Spleen (tissue), 13 donors: ENCODE measurements at places on chromosomes 5 and 9. TPM values are rescaled to one million over a fixed set of nuclear protein-coding genes. Genes with fewer than 3 reads are reported as not detected.

DNA sequence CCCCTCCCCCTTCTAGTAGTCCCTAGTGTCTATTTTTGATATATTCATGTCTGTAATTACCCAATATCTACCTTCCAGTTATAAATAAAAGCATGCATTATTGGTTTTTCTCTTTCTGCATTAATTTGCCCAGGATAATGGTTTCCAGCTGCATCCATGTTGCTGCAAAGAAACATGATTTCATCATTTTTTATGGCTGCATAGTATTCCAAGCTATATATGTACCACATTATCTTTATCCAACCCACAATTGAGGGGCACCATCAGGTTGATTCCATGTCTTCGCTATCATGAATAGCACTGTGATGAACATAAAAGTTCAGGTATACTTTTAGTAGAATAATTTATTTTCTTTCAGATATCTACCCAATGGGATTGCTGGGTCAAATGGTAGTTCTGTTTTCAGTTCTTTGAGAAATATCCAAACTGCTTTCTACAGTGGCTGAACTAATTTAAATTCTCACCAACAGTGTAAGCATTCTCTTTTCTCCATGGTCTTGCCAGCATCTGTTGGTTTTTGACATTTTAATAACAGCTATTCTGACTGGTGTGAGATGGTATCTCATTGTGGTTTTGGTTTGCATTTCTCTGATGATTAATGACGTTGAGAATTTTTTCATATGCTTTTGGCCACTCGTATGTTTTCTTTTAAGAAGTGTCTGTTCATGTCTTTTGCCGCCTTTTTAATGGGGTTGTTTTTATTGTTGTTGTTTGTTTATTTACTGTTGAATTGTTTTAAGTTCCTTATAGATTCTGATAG, 746.1 kb upstream of the MEF2C start:
- no peaks in the 10 kb centered on the region for H3K36me3 ChIP-seq
- H3K27ac ChIP-seq: no peak overlapping the region
- no peaks in the 10 kb centered on the region for H3K4me1 ChIP-seq
- H3K4me3 ChIP-seq: no peak overlapping the region

C5orf52 gene
- not detected for total RNA-seq

OR1J2 gene
- total RNA-seq: not detected

RAB24 gene
- total RNA-seq: 80.8 TPM

- DNase-seq: peak; percentile 47
- H3K27me3 ChIP-seq: no peaks in the 10 kb centered on the region
- no peak overlapping the region for H3K4me3 ChIP-seq
- H3K27ac ChIP-seq: no peak overlapping the region
These were observed 56.3 kb downstream of the CRB2 start for GRCh38 chr9:123412171-123412820.

FRMD3 gene
- total RNA-seq: 45.8 TPM

- H3K27me3 ChIP-seq: no peaks in the 10 kb centered on the region
- peaks cover 18% of the 10 kb centered on the region for H3K4me1 ChIP-seq
- H3K36me3 ChIP-seq: no peaks in the 10 kb centered on the region
- no peak overlapping the region for H3K4me3 ChIP-seq
These were observed 31.1 kb downstream of the FBXW11 start for GRCh38 chr5:171975262-171975876.

- H3K36me3 ChIP-seq: peaks cover 32% of the 10 kb centered on the region
- DNase-seq: no peak
- no peak overlapping the region for H3K4me3 ChIP-seq
- peaks cover 12% of the 10 kb centered on the region for H3K4me1 ChIP-seq
These were observed 78.6 kb downstream of the MRPS27 start for GRCh38 chr5:72241346-72242003.

DNA sequence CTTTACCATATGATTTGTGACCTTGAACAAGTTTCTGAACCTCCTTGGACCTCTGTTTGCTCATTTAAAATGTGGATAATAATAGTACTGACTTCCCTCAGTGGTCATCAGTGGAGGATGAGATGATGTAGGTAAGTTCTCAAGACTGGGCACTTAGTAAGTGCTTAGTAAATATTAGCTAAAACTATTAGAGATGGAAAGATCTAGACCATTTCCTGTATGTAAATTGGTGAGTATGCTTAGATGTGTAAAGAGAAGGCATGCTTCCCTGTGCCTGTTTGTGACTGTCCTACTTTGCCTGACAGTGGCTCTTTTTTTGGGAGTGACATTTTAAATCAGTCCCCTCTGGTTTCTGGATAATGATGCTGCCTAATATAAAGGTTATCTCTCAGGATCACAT, 288.1 kb downstream of the GABRB2 start:
- H3K36me3 ChIP-seq: no peaks in the 10 kb centered on the region
- H3K4me3 ChIP-seq: no peak overlapping the region
- no peak for DNase-seq
- H3K4me1 ChIP-seq: no peaks in the 10 kb centered on the region
- no peak overlapping the region for H3K27ac ChIP-seq

DNA sequence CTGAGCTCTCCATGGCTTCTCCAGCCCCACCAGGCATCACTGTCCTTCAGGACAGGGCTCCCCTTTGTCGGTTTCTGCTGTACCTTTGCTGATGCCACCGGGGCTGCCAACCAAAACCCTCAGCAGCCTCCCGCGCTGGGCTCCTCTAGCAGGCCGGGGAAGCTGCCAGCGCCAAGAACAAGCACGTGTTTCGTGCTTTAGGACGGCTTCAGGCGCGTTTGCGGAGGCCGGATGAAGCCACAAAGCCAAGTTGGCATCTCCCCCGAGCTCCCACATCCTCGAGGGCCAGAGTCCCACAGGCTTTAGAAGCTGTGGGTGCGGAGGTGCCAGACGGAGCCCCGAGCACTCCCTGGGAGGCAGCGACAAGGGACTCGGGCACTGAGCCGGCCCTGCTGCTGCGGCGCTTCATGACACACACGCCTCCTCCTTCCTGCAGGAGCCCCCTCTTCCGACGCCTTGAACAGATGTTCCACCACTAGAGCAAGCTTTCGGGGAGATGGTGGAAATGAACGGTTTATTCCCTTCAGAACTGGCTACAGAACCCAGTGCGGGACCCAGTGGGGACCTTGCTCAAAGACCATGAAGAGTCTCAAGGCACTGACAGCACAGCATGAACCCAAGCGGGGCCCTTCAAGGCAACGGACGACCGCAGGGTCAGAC, 36.7 kb downstream of the SARDH start:
- H3K4me3 ChIP-seq: no peak overlapping the region
- peak; percentile 78 for DNase-seq
- peak overlapping the region; percentile 73 for H3K27ac ChIP-seq
- no peaks in the 10 kb centered on the region for H3K36me3 ChIP-seq
